ENCODE measurements at places on chromosomes 4 and X.

GRCh38 chr4:31094474-31094873 lies 374.3 kb downstream of the PCDH7 start:
- DNase-seq, result no peak

- no peak for DNase-seq
Measured at GRCh38 chr4:131613086-131613823, 1535.8 kb upstream of the PCDH10 start.

- DNase-seq, result no peak
Measured at GRCh38 chr4:147498031-147498660, 17.2 kb downstream of the EDNRA start.

DNA sequence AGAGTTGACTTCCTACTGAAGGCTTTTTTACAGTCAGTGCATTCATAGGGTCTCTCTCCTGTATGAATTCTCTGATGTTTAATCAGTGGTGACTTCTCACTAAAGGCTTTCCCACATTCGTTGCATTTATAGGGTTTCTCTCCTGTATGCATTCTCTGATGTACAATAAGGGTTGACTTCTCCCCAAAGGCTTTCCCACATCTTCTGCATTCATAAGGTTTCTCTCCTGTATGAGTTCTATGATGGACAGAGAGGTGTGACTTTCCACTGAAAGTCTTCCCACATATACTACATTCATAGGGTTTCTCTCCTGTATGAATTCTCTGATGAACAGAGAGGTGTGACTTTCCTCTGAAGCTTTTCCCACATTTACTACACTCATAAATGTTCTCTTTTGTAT lies 45.2 kb downstream of the ZNF674 start:
- DNase-seq, result no peak

DNA sequence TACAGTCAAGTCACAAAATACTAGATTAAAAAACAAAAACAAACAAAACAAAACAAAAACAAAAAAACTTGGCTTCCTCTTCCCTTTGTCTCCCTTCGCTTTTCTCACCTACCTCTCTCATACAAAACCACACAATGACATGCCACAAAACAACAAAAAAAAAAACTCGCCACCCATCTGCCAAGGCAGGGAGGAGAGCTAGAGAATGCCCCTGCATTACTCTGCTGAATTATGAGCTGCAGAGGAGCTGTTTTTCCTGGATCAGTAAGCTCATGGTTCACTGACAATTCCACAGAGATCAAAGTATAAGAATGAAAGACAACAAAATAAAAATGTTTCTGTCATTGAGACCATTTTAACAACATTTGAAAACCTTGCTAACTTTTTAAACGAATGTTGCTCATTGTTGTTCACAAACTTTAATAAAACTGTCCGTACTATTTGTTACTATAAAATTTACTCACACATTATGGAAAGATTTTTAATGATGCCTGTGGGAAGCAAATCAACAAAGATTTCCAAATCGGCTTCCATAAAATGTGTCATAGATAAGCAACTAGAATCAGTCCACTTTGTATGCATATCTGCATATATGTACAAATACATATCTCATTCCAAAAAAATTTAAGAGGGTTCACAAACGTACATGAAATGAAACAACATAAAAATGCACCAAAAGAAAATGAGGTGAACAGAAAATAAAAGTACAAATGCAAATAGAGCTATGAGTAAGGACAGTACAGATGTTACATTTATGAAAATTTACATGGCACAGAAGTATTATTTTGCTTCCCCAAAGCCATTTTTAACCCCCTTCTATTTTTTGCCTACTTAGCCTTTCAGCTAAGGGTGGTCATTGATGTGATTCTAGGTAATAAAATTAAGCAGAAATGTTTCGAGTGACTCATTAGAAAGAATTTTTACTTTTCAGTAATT lies 252.4 kb upstream of the FAT4 start:
- DNase-seq, result no peak

Measured in stimulated activated CD8-positive, alpha-beta memory T cell treated with anti-CD3 and anti-CD28 coated beads, Interleukin-2, amount 100 ng/mL, for 1 hour (primary cell).